ENCODE measurements at places on chromosomes 16 and 17.

DNA sequence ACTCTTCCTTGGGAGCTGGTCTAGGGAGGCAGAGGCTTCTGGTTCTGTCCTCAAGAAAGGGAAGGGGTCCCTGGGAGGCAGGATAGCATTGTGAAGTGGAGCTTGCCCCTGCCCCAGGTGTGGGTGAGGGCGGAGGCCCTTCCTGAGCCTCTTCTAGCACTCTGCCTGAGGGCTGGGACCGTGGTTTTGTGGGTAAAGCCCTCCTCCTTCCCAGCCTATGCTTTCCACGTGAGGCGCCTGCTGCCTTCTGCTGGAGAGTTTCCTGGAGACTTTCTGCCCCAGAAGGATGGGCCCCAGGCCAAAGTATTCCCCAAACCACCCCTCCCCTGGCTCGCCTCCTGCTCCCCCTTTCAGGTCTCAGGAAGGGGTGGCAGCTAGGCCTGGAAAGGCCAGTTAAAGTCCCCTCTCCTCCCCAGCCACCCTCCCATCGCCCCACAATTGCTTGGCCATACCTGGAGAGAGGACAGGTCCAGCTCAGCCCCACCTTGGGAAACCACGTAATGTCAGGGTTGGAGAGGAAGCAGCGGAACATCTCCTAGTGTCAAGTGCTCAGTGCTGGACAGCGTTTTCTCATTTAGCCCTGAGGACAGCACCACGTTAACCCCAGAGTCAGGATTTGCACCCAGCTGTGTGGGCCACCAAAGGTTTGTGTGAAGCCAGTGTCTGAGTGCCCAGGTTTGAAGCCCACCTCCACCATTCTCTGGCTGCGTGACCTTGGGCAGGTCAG, 5.6 kb downstream of the SBK1 start:
- DNase-seq = no peak

- DNase-seq = no peak
Measured at GRCh38 chr17:17769869-17770631, 66.7 kb downstream of the SREBF1 start.

DNA sequence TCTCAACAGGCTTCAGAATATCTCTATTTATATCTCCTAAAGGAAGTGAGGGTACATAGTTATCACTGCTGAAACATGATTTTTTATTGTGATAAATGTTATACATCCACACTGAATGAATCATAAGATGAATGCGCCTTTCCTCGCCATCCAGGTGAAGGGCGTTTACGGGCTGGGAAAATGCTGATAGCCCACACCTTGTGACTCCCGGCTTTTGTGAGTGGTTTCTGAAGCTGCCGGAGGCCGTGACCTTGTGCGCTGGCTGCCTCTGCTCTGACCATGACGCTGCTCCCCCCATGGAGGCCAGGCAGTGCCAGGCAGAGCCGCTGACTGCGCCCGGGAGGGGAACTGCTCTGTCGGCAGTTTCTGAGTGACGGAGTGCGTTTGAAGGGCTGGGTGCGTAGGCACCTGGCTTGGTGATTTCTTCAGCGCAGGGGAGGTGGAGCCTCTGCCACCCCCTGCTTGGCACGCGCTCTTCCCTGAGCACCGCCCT, 97.2 kb downstream of the RAP1GAP2 start:
- peak; percentile 83 for DNase-seq

- DNase-seq = no peak
Measured at GRCh38 chr16:67391424-67392300, 1.6 kb downstream of the TPPP3 start.

DNA sequence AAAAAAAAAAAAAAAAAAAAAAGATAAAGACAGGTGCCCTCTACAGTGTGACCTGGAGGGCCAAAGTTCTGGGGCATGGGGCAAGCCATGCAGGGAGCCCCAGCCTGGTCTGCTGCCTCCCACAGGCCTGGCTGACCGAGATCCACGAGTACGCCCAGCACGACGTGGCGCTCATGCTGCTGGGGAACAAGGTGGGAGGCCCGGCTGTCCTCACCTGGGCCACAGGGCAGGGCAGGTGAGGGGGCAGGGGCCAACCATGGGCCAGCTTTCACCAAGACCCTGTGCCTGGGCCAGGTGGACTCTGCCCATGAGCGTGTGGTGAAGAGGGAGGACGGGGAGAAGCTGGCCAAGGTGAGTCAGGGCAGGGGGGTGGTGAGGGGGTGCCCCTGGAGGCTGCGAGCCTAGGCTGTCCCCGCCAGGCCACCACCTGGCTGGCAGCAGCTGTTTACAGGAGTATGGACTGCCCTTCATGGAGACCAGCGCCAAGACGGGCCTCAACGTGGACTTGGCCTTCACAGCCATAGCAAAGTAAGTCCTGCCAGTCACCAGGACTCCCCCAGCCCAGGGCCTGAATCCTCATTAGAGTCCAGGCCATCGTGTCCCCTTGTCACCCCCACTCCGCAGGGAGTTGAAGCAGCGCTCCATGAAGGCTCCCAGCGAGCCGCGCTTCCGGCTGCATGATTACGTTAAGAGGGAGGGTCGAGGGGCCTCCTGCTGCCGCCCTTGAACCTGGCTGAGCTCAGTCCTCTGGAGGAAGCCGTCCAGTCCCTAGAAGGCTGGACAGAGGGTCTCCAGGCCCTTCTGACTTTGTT, 2.7 kb upstream of the TRAF7 start:
- peak; percentile 31 for DNase-seq

GRCh38 chr16:67451704-67452435, 20.9 kb downstream of the HSD11B2 start:
- DNase-seq = no peak

GRCh38 chr17:4522661-4523060, 24.0 kb downstream of the SPNS2 start:
- no peak for DNase-seq

- DNase-seq = no peak
Measured at GRCh38 chr17:76757256-76757655, 19.3 kb downstream of the MFSD11 start.

DNA sequence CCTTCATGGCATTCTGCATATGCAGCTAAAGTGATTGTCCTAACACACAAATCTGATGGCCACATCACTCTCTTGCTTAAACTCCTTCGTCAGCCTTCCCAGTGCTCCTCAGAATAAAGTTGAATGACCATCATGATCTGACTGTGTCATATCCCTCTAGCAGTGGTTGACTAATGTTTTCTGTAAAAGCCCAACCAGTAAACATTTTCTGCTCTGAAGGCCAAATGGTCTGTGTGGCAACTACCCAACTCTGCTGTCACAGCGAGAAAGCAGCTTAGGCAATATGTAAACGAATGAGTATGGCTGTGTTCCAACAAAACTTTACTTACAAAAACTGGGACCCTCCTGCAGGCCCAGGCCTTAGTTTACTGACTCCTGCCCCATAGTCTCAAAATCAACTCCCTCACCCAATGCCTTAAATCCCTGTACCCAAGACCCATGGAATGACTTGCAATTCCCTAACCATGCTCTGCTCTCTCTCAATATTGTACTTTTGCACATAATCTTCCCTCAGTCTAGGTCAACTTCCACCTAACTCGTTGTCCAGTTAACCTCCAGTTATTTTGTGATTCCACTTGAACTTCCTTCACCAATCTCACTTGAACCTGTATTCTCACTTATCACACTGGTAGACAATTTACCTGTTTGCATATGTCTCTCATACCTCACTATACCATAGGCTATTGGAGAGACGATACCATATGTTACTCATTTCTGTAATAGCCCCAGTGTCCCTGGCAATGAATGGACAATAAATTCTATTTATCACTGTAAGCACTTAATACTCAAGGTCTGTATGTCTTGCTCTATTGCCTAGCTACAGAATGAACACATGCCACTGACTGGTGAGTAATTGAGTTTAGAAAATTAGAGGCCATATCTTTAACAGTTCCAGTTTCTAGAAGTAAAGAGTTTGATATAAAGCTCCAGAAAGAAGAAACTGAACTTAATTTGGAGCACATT, 29.1 kb downstream of the TMEM100 start:
- no peak for DNase-seq

DNA sequence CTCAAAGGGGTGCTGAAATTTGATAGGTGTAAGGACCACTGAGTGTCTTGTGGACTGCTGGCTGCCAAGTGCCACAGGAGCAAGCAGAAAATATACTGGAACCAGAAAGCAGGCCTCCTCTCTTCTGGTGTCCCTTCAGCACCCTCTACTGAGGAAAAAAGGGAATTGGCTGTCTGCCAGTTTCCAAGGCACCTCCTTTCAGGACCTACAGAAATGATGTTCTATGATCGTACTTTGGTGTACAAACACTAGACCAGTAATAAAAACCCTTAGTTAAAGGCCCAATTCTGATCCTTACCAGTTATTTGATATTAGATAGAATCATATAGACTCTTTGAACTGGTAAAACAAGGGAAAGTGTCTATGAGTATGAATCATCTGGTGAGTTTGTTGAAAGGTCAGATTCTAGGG, 35.8 kb upstream of the BCAS3 start:
- peak; percentile 93 for DNase-seq

GRCh38 chr17:74326506-74326905, 480 bp downstream of the KIF19 start:
- no peak for DNase-seq

- DNase-seq = no peak
Measured at GRCh38 chr17:34981538-34982241, 1.4 kb downstream of the LIG3 start.

DNA sequence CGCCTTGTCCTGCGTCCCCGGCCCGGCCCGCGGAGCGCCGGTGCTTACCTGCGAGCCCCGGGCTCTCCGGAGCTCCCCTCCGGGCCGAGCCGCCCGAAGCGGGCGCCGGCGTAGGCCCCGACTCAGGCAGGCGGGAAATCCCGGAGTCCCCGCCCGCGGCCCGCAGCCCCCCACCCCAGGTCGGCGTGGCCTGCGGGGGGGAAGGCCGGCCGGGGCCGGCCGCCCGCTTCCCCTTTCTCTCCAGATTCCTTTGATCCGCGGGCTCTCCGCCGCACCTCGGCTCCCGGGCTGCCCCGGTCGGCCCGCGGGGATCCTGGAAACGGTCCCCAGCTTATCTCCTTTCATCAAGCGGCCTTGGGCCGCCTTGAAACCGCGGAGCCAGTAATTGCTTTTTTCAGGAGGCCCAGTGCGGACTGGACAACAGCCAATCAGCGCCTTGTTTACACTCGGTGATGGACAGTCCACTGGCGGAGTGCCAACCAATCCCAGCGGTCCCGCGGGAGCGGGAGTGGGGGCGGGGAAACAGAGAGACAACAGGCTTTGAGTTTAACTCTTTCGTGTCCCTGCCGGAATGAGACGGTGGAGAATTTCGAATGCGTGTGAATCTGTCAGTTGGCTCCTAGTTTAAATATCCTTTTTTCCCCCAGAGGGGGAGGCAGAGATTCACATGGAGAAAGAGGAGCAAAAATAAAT, 1.4 kb upstream of the BAHCC1 start:
- DNase-seq = peak; percentile 100

DNA sequence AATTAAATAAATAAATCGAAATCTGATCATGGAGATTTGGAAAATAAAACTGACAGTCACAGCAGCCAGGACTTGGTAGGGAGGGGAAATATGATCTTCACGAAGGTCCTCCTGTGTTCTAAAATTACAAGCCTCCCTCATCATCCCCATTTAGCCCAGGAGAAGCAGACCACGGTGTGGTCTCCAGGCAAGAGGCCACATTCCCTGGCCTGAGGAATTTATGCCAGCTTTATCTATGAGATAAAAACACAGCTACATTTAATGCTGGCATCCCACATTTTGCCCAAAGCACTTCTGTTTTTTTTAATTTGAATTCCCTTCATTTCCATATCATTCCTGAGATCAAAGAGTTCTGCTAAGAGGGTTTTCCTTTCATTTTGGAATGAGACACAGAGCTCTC, 43.2 kb downstream of the ABCC12 start:
- DNase-seq = no peak

- no peak for DNase-seq
Measured at GRCh38 chr17:55546991-55547664, 35.9 kb upstream of the SMIM36 start.

DNA sequence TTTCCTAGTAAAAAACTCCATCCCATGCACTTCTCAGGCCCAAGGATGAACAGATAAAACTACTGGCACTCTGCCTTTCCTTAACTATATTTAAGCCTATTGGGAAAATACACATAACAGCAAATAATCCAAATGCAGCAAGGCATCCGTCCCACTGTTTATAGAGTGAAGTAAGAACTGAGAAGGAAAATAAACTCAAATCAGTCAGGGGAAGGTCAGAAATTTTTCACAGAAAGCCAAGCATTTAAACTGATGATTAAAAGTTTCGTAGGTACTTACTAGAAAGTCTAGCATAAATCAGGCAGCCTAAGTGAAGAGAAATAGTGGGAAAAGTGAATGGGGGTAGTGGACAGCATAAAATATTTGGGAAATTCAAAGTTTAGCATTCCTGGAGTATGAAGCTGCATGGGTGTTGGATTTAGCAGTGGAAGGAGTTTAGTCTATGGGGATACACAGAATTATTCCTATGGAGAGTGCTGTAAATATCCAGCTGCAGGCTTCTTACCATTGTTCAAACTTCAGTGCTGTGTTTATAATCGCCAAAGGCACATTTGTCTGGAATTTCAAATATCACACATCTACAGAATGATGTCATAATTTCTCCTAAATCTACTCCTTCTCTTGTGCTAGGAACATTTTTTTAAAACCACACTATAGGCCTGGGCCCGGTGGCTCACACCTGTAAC, 1131.0 kb upstream of the GOT2 start:
- no peak for DNase-seq

- DNase-seq = no peak
Measured at GRCh38 chr16:75293173-75293572, 41.7 kb upstream of the BCAR1 start.

GRCh38 chr17:43757171-43757660, 1.4 kb downstream of the SOST start:
- no peak for DNase-seq

DNA sequence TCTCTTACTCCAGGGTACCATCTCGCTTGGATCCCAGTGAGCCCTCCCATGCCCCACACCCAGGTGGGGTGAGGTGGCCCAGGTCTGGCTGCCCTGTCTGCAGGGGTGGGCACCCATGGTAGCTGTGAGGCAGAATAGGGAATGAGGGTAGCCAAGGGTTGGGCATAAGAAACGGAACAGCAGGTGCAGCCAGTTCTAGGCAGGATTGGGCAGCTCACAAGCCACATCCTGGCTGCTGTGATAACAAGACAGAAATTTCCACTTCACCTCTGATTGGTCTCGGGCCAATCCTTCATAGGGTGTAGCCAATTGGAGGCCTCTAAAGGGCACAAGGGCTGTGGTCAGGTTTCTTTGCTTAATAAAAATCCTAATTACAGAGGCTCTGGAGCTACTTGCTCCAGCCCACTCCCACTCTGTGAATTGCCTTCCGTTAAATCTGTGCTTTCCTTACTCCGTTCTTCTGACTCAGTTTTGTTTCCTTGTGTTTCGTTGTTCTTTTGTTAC, 1.5 kb upstream of the ARHGDIG start:
- peak; percentile 59 for DNase-seq

DNA sequence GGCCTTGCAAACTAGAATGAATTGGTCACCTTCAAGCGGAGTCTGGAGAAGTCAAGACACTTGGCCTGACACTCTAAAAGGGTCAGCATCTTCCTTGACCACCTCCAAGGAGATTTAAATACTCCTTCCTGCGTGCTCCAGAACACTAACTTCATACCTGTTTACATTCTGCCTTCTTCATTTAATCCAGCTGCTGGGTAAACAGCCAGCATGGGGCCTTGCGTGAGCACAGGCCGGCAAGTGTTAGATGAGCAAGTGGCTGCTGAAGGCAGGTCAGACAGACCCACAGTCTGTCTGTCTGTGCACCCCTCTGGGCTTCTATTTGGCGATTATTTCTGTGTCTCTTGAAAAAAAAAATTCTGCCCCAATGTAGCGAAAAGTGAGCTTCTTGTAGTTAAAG, 153.8 kb downstream of the MSI2 start:
- no peak for DNase-seq

- no peak for DNase-seq
Measured at GRCh38 chr17:78966123-78966813, 13.5 kb downstream of the LGALS3BP start.

- no peak for DNase-seq
Measured at GRCh38 chr16:82432261-82432660, 194.5 kb upstream of the CDH13 start.

All from PC-3 (cell line).